GM12865 (cell line): ENCODE measurements at places on chromosomes 2 and 18.

- DNase-seq: no peak
Observed at GRCh38 chr18:48152549-48152948, 222.1 kb upstream of the SMAD2 start.

GRCh38 chr2:239938651-239939486 is 86.3 kb downstream of the NDUFA10 start:
- no peak for DNase-seq

DNA sequence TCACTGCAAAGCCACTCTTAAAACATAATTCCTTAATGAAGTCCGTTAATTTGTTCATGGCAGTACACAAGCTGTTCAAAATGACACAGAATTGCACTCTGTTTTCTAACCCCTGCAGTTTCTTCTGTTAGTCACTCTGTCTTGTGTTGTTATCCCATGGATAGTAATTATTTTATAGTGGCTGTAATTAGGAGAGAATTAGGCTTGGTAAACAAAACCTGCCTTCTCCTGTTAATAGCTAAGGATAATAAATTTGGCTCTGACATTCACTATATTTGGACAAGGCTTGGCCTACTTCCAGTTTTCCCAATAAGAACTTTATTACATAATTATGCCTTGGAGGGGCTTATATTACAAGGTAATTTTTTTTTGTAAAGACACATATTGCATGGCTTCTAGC is 330.3 kb upstream of the FIGN start:
- DNase-seq: no peak

DNA sequence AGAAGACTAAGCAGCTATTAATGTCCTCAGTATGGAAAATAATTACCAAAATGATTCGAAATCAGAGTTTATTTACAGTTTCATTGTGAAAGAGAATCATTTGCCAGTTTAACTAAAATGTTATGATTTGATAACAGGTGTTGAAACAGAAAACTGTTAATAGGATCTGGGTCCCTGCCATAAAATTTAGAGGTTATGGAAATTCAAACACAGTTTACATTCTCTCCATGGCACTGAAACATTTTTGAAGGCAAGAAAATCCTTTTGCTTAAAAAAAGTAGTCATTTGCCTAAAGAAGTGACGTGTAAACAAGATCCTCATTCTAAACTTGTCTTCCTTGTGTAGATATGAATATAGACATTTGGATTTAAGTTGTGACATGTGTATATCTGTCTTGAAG is 743.8 kb downstream of the SLC4A3 start:
- no peak for DNase-seq

DNA sequence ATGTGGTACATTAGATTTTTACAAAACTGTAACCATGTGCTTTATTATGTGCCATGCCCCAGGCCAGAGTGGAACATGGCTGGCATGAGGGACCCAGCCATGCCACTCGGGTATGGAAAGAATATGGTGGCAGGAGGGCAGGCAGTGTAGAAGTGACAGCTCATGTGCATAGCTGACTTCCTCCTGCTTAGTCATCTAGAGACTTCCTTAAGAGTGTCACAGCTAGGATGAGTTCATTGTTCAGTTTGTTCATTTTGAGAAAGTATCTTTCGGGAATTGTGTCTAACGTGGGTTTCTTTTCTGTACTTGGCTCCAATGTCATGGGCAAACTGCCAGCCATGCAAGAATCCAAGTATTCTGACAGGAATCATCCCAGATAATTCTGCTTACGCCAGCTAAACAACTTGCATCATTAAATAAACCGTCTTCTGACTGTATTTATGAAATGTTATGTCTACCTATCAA is 94.3 kb upstream of the ITGB6 start:
- peak; percentile 6 for DNase-seq

DNA sequence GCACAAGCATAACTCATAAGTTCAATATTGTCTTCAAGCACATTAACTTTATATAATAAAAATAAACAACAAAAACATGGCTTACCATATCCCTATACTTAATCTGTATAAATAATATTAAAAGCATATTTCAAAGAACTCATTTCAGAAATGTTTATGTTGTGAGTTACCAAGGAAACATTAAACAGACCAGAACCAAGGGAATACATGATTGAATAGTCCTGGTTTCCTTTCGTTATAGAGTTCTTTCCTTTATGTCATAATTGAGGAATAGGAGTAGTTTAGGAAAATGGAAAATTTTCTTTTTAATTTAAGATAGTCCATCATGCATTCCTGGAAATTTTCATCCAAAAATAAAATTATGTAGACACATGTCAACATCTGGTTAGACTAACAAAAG is 343.0 kb downstream of the ERBB4 start:
- no peak for DNase-seq

DNA sequence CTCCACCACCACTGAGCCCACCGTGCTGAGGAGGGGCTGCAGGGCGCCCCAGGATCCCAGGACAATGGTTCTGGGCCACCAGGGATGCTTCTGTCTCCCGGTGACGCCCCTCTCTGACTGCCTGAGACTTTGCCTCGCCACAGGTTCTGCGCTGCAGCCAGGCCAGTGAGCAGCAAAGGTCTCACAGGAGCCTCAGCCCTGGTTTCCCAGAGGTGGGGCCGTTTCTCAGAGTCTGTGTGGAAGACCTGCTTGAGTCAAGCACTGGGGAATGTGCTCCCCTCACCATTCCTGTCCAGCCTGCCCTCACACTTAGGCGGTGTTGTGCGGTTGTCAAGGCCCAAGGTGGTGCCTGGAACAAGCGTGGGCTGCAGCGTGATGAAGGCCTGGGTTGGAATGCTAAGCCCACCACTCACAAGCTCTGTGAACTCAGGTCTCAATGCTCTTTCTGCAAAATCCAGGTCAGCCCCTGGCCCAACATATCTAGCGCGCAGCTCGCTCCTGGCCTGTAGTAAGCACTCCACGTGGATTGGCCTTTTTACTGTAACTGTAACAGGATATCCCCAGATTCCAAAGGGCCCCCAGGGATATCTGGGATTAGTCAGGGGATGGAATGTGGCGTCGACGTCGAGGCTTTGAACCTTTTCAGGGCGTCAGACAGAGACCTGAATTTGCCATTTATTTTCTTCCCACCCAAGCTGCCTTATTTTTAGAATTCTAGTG is 47.6 kb downstream of the PLB1 start:
- DNase-seq: no peak

GRCh38 chr18:29146068-29146467 is 969.1 kb upstream of the CDH2 start:
- no peak for DNase-seq

DNA sequence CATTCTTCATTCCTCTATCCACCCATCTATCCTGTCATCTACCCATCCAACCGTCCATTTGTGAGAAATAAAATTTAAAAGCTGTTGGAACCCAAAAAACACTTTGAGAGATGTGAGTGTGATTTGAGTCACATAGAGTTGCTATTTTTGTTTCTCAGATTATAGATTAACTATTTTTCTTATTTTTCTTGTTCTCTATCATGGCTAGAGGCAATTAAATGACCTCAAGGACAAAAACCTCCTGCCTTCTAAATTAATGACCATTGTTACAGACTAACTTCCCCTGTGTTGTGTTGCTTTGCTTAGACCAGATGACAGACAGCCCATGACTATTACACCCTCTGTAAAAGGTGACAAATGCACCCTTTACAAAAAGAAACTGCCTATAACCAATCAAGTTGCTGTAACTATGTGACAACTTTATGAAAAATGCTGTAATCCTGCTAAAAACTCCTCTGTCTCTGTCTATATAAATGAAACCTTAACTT is 207.9 kb upstream of the CXCR4 start:
- no peak for DNase-seq

DNA sequence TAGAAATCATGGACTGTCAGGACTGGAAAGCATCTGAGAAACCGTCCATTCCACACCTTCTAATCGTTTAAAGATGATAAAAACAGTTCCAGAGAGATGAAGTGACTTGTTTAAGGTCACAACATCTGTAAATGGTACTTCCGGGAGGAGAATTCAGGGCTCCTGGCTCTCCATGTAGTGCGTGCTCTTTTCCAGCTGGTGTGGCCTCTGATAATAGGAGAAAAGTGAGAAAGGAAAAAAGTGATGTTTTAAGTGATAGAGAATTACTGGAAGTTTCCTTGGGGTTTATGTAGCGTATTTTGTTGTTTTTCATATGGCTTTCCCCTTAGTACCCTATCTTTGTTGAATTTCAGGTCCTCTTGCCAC is 663 bp downstream of the C2orf49 start:
- no peak for DNase-seq

DNA sequence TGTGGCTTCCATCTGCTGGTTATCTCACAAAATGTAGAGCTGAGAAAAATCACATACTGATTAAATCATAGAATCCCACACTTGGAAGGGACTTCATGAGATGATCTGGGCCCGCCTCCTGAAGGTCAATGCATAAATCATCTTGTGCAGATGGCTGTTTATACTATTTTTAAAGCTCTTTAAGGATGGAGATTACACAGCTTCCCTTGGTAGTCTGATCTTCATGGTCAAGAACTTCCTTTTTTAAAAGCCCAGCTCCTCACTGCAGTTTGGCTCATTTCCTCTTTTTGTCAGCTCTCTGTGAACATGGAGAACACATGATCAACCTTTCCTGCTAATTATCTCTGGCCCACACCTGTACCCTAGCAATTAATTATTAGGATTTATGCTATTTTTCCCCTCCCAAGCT is 25.9 kb downstream of the GCG start:
- DNase-seq: peak; percentile 48

GRCh38 chr2:224611938-224612337 is 26.8 kb upstream of the CUL3 start:
- peak; percentile 20 for DNase-seq

- DNase-seq: no peak
Observed at GRCh38 chr2:217108086-217108485, 248.2 kb upstream of the TNP1 start.

- DNase-seq: peak; percentile 44
Observed at GRCh38 chr18:36735130-36735529, 93.7 kb downstream of the TPGS2 start.

GRCh38 chr2:60948926-60949579 is 67.7 kb downstream of the REL start:
- DNase-seq: no peak

DNA sequence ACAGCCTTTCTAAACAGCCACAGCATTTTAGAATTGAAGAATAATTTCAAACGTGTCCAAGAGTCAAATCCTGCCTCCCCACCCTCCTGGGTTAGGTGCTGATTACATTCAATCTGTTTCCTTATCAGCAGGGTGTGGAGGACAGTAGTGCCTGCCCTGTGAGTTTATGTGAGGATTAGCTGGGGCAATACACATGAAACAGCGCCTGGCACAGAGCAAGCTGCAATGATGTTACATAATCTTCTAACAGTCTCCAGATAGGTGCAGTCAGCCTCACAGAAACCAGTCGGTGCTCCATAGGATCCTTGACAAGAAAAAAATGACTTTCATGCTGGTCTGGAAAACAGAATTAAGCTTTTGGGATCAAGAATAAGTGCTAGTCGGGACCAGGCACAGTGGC is 91.7 kb upstream of the ITGA6 start:
- no peak for DNase-seq

DNA sequence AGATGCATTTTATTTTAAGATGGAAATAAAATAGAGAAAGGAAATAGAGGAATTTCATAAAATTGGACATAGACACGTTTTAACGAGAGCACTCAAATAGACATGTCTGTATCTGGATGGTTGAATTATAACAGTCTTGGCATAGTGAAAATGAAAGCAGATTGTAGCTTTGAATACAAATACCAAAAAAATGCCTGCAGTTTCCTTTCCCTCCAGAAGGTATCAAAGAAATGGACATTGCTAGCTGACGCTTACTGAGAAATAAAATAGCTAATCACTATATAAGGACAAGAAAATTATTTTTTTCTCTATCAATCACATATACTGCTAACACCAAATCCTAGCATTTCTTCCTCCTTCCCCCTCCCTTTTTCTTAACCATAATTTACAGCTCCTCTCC is 11.4 kb upstream of the MAPRE2 start:
- DNase-seq: peak; percentile 54

DNA sequence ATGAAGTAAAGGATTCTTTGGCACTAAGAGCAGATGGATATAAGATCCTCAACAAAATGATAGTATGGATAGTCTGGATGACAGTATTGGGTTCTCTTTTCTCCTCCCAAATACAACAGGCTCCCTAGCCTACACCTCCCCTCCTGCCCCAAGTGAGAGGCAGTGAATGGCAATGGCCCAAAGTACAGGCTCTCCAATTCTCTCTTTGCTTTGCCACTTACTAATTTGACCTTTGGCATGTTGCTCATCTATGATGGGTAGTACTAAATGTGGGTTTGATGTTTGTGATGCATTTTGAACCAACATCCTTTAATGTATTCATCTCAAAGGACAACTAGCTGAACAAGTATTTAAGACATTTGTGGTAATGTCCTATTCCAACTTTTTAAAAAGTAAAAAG is 65.9 kb downstream of the EIF5B start:
- DNase-seq: no peak

DNA sequence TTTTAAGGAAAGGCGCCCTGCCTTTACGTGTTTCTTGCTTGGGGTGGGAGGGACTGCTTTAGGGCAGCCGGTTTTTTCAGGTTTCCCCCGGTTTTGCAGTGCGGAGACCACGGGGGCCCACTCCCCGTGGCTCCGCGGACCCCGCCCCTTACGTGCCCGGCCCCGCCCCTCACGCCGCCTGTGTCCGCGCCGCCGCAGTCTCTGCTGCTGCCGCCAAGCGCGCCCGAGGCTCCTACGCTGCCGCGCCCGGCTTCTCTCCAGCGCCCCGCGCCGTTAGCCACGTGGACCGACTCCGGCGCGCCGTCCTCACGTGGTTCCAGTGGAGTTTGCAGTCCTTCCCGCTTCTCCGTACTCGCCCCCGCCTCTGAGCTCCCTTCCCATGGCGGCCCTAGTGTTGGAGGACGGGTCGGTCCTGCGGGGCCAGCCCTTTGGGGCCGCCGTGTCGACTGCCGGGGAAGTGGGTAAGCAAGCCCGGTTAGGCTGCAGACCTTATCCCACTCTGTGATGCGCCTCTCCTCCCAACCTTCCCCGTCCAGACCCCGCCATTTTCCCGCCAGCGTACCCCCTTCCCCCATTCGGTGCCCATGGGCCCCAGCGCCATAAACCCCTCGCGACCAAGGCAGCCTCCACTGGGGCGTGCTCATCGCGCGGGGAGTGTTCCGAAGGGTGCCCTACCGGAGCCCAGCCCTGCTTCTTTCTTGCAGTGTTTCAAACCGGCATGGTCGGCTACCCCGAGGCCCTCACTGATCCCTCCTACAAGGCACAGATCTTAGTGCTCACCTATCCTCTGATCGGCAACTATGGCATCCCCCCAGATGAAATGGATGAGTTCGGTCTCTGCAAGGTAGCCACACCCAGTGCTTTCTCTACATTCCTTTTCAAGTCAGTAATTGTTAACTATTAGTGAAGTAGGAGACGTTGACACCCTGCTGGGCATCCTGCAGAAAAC is at the start of gene CAD:
CAD (plus strand) TSS at position 197 of the 949 bp plus-strand sequence; CDS start at position 380, 183 bp downstream.
- DNase-seq: peak; percentile 94

GRCh38 chr2:170950221-170950761 is 21.2 kb downstream of the GORASP2 start:
- peak; percentile 71 for DNase-seq

GRCh38 chr2:112143150-112143549 is 5.0 kb downstream of the FBLN7 start:
- no peak for DNase-seq

DNA sequence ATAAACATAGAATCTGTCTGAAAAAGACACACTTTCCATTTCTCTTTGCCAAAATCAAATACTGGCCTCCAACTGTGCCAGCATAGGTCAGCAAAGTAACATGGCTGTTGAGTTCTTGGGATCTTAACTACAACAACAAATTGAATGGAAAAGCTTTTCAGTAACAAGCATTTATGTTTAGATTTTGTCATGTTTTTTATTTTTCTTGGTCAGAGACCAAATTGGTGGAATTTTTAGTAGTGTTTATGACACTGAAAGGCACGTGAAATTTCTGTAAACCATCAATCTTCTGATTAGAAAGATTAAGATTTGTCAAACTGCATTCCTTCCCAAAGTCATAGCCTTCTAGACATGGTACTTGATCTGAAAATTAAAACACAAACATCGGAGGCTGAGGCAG is 77.6 kb downstream of the PDE1A start:
- DNase-seq: no peak
